ENCODE measurements at places on chromosomes 12 and 14.

DNA sequence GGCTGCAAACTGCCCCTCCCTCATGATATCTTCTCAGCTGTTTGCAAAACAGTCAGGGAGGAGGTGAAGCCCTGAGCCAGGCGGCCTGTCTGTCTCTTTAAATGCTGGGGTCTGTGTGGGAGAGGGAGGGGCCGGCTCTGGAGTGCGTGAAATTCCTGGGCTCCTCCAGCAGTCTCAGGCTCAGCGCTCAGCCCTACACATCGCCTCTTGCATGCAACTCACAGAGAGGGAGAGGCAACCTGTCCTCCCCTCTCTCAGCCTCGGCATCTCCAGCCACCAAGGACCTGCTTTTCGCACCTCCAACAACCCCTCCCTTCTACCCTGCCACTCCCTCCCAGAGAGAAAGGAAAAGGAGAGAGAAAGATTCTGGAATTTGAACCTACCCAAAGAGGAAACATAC, at the start of gene NRXN3:
NRXN3 (plus strand) TSS at position 171 of the 400 bp plus-strand sequence. CDS start 72,721 bp downstream, outside the sequence.
- no peak for DNase-seq

GRCh38 chr12:130484221-130484620, 146.5 kb downstream of the PIWIL1 start:
- no peak for DNase-seq

DNA sequence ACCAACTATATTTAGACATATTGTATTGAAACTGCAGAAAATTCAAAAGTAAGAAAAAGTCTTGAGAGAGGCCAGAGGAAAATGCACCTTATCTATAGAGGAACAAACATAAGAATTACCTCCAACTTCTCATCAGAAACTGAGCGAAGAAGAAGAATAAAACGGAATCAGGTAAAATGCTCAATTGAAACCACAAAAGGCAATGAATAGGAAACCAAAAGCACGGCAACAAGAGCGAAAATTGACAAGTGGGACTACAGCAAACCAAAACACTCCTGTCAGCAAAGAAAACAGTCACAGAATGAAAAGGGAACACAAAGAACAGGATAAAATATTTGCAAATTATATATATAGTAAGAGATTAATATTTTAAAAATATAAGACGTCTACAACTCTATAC, 61.9 kb upstream of the PARP11 start:
- no peak for DNase-seq

DNA sequence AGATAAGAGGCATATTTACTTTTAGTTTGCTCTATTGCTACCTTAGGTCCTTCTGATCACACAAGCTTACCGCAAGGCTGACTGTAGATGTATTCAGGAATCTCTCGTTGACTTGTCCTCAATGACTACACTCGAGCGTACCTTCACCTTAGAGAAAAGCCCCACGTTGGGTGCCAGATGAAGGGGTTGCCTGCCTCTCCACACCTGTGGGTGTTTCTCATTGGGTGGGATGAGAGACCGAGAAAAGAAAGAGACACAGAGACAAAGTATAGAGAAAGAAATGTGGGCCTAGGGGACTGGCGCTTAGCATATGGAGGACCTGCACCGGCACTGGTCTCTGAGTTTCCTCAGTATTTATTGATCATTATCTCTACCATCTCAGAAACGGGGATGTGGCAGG, 51.8 kb downstream of the ASCL4 start:
- no peak for DNase-seq

GRCh38 chr12:12209043-12209442, 57.8 kb downstream of the LRP6 start:
- no peak for DNase-seq

DNA sequence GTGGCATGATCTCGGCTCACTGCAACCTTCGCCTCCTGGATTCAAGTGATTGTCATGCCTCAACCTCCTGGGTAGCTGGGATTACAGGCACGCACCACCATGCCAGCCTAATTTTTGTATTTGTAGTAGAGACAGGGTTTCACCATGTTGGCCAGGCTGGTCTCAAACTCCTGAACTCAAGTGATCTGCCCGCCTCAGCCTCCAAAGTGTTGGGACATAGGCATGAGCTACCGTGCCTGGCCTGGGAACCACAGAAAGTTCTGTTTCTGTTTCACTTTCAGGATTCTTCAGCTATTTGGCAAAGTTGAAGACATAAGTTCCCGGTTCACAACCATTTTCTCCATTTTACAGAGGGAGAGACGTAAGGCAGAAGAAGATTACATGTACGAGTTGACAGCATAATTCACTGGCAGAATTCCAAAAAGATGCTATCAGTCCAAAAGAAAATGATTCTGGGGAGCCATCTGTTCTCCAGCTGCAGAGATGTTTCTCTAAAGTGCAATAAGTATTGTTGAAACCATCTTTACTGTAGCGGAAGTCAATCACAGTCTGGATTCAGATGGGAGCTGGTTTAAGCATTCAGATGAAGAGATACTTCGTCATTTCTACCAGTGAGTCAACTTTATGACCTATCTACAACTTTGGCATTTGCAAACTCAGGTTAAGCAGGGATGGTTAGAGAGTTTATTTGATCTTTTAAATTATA, 8.1 kb upstream of the RNF34 start:
- no peak for DNase-seq
